RWPE2 (cell line): ENCODE measurements at places on chromosomes 3 and 15.

- no peak for DNase-seq
Observed at GRCh38 chr15:90884719-90885431, 571 bp downstream of the FES start.

DNA sequence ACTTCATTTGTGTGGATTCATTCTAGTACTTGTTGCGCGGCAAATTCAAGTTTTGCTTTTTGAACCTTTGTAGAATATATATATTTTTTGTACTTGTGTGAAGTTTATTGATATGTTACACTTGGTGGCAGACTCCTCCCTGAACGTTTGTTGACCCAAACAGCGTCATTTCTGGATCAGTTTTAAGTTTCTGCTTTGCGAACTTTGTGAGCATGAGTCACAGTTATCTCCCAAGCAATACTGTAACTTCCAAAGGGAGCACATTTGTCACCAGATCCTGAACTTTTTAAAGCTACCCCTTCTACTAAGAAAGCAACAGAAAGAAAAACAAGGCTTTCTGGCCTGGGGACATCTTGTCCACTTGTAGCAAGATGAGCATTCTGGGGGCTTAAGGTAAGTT, 74.8 kb upstream of the CACNA2D3 start:
- no peak for DNase-seq

GRCh38 chr15:90212221-90213098, 11.3 kb downstream of the SEMA4B start:
- no peak for DNase-seq

DNA sequence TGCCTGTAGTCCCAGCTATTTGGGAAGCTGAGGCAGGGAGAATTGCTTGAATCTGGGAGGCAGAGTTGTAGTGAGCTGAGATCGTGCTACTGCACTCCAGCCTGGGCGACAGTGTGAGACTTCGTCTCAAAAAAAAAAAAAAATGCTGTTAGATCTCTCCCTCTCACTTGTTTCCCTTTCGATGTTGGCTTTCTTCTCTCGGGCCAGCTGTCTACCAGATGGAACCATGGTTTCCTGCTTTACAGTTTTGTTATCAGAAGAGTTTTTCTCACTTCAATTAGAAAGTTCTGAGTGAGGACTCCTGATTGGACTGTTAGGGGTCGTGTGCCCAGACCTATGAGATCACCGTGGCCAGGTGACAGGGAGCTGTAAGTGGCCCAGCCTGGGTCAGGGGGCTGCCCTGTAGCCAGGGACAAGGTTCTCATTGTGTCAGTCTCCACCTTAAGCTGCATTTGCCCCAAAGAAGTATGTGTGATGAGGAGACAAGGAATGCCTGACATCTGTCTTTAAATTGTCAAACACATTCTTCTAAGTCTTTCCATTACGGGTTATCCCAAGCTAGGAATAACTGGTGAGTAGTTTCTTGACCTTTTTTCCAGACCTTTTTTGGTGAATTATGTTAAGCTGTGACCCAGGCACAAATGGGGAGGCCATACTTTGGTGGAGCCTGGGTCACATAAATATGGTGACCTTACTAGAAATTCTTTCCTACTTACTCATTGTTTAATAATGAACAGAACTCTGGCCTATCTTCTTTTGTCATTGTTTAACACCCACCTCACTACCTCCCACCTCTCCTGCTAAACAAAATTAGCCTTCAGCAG, 25.2 kb downstream of the SNAPC5 start:
- DNase-seq = peak; percentile 49

DNA sequence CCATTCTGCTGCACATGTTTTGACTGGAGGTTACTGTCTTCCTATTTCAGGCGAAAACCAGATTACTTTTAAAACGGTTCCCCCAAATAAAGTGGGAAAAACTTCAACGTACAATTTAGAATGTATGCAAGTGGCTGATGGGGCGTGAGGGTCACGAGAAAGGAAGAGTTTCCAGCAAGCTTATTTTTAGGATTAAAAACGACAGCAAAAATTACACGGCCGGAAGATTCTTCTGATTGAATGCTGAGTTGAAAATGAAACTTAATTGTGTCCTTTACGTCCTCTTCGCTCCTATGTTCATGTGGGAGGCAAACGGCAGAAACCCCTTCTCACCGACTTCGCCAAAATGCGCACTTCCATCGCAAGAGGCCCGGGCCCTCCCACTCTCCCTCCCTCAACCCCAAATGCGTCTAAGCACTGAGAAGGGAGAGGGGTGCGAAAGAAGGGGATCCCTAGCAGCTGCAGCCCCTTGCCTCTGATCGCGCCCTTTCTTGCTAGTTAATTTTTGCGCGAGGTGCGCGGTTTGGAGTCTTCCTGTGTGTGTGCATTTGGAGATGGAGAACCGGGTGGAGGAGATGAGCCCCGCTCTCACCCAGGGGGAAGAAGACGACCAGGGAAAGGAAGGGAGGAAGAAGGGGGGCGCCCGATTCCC, 656 bp downstream of the CD47 start:
- no peak for DNase-seq

- no peak for DNase-seq
Observed at GRCh38 chr15:71136793-71137518, 21.7 kb downstream of the THSD4 start.

DNA sequence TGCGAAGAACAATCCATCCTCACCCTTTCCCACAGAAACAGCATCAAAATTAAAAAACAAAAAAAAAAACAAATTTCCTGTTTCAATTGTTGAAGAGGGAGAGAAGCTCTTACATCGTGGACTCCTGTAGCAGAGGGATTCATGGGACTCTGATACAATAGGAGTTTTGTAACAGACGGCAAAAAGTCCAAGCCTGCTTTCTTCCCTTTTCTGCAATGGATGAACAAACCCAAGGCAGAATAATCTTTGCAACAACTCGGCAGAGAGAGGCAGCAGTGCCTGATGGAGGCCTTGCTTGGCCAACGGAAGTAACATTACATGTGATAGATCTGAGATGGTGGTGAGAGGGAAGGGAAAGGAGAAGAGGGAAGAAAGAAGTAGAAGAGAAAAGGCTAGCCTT, 26.9 kb downstream of the CCR4 start:
- no peak for DNase-seq

- DNase-seq = no peak
Observed at GRCh38 chr3:170766253-170766652, 103.7 kb downstream of the RPL22L1 start.

- DNase-seq = no peak
Observed at GRCh38 chr15:100730655-100731266, 128.4 kb downstream of the ASB7 start.

- DNase-seq = no peak
Observed at GRCh38 chr3:197675563-197675860, 61.2 kb downstream of the RUBCN start.

DNA sequence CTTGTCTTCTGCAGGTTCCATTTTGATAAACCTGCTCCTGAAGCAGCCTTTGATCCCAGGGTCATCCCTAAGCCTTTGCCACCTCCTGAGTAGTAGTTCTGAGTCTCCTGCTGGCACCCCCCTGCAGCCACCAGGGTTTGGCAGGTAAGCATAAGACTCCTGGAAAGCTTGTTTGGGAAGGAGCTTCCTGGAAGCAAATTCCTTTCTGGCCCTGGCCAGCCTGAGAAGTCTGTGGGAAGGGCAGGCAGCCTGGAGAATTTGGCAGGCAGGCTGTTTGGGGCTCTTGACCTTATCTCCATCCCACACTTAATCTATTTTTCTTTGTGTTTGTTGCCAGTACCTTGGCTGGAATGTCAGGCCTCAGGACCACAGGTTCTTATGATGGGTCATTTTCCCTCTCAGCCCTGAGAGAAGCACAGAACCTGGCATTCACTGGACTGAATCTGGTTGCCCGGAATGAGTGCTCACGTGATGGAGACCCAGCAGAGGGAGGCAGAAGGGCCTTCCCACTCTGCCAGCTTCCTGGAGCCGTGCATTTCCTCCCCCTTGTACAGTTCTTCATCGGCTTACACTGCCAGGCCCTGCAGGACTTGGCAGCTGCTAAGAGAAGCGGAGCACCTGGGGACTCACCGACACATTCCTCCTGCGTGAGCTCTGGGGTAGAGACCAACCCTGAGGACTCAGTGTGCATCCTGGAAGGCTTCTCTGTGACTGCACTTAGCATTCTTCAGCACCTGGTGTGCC, 13.4 kb downstream of the ATRIP start:
- no peak for DNase-seq

DNA sequence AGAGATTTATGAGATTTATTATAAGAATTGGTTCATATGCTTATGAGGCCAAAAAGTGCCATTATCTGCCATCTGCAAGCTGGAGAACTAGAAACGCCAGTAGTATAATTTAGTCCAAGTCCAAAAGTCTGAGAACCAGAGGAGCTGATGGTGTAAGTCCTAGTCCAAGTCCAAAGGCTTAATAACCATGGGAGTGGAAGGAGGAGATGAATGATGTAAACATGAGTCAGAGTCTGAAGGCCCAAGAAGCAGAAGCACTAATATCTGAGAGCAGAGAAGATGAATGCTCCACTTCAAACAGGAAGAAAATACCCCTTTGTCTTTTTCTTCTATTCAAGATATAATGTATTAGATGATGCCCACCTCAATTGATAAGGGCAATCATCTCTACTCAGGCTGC, 185.7 kb downstream of the CGGBP1 start:
- no peak for DNase-seq

- no peak for DNase-seq
Observed at GRCh38 chr3:172750069-172750367, 508 bp upstream of the ECT2 start.

DNA sequence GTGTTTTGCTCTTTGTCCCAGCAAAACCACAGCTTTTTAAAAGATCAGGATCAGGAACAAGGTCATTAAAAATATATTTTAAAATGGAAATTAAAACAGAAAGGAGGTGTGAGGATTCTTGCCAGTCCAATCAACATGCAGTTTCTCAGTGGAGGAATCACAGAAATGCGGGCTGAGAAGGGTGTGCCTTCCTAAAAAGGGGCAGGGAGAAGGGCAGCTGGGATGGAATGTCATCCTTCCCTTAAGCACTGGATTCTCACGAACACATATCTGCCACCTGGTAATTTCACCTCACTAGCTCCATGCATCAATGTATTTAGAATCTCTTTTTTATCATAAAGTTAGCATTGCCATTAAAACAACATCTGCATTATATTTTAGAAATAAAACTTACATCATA, 21.4 kb downstream of the ABI3BP start:
- DNase-seq = no peak

GRCh38 chr15:81168644-81169043, 28.0 kb upstream of the IL16 start:
- DNase-seq = no peak

DNA sequence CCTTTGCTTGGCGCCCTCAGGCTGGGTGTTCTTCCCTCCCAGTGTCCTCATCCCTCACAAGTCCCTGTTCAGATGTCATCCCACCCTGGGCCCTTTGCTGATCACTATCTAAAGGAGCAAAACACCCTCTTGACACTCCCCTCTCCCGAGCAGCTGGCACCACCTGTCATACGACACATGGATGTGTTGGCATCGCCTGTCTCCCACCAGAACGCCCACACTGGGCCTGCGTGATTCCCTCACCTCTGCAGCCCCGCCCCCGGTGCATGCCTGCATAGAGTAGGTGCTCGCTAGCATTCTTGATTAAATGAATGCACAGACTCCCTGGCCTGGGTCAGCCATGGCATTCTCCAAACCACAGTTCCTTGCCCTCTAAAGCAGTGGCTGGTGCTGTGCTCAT, 75.8 kb downstream of the DNAJB8 start:
- DNase-seq = no peak

GRCh38 chr3:180528843-180529242, 73.1 kb upstream of the TTC14 start:
- no peak for DNase-seq

GRCh38 chr15:90336705-90337141, 15.4 kb upstream of the ZNF774 start:
- no peak for DNase-seq

GRCh38 chr3:128794770-128795649, 69.0 kb downstream of the RAB7A start:
- DNase-seq = no peak

DNA sequence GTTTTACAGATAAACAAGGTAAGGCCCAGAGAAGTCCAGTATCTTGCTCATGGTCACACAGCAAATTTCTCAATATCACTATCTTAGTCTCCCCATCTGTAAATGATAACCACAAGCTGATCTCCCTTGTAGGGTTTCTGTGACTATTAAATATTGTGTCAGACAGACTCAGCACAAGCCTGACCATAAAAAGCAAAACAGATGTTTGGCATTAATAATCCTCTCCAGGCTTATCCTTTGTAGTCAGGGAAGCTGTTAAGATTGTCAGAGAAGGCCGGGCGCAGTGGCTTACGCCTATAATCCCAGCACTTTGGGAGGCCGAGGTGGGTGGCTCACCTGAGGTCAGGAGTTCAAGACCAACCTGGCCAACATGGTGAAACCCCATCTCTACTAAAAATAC, 173.2 kb upstream of the PRICKLE2 start:
- no peak for DNase-seq

DNA sequence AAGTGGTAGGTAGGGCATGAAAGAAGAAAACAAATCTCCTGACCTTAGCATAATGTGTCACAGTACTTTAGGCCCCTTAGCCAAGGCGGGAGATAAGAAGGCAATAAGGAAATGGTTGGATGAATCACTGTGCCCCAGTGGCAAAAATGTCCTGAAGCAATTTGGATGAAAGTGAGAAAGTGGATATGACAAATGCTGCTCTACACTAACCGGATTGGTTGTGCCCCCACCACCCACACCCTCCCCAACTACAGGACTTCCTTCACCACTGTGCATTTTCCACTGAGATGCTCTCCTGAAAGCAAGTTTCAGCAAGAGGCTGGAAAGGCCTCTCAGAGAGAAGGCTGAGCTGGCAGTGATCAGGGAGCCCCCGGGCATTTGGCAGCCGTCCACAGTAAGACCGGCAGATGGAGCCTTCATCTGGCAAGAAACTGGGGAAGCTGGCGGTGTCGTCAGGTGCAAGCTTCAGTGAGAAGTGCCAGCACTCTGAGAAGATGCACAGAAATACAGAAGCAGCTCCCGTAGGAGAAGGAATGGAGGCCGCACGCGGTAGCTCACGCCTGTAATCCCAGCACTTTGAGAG, 63.8 kb downstream of the ATP1B3 start:
- peak; percentile 95 for DNase-seq

GRCh38 chr3:191753196-191753595, 292.2 kb downstream of the PYDC2 start:
- no peak for DNase-seq

DNA sequence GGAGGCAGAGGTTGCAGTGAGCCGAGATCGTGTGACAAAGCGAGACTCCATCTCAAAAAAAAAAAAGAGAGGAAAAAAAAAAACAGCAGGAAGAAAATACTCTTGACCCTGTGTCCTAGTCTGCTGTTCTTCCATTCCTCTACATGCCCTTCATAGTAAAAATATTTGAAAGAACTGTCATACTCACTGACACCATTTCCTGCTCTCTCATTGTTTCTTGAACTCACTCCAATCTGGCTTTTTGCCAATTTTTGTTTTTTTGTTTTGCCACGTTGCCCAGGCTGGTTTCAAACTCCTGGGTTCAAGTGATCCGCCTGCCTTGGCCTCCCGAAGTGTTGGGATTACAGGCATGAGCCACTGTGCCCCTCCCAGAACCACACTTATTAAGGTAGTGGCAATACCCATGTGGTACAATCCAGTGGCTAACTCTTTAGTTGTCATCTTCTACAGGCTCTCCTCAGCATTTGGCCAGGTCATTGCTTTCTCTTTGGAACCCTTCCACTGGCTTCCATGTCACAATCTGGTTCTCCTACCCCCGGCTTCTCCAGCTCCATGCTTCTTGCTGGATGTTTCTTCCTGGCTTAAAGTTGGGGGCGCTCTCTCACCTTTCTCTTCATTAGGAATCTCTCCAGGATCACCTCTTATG, 238.2 kb upstream of the C2CD4B start:
- no peak for DNase-seq

GRCh38 chr3:28241221-28242160, at the start of gene CMC1:
TSS of gene CMC1 (plus strand) at chr3:28241619. CDS start at chr3:28241794, 175 bp downstream.
- DNase-seq = peak; percentile 96

- no peak for DNase-seq
Observed at GRCh38 chr3:44942202-44942921, 33.6 kb downstream of the ZDHHC3 start.
